ENCODE measurements at places on chromosomes 6 and 20.

GRCh38 chr6:45997875-45998506 is 17.7 kb downstream of the CLIC5 start:
- DNase-seq, result no peak

DNA sequence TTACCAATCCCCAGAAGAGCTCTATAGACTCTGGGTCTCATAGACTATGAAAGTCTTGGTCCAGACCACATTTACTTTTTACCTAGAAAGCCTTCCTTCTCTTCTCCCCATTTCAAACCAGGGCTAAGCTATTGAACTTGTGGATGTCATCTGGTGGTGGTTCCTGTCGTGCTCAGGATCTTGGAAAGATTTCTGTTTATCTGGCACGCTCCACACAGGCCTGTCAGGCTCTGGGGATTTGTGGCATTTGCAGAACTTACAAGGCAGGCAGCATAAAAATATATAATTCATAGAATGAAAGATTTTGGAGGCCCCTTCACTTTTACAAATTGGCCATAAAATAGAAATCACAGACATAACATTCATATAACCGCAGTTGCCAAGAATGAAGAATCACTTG is 188.1 kb downstream of the UST start:
- no peak for DNase-seq

GRCh38 chr20:56540415-56540814 is 7.4 kb downstream of the FAM209B start:
- DNase-seq, result peak; percentile 9

- DNase-seq, result no peak
These were observed 24.1 kb downstream of the CARMIL1 start for GRCh38 chr6:25303254-25303653.

- no peak for DNase-seq
These were observed 471.3 kb downstream of the DHX35 start for GRCh38 chr20:39433466-39433865.
